ENCODE measurements at places on chromosomes 11 and 22.

GRCh38 chr22:22229683-22230420 lies 14.7 kb upstream of the VPREB1 start:
- no peak for DNase-seq

DNA sequence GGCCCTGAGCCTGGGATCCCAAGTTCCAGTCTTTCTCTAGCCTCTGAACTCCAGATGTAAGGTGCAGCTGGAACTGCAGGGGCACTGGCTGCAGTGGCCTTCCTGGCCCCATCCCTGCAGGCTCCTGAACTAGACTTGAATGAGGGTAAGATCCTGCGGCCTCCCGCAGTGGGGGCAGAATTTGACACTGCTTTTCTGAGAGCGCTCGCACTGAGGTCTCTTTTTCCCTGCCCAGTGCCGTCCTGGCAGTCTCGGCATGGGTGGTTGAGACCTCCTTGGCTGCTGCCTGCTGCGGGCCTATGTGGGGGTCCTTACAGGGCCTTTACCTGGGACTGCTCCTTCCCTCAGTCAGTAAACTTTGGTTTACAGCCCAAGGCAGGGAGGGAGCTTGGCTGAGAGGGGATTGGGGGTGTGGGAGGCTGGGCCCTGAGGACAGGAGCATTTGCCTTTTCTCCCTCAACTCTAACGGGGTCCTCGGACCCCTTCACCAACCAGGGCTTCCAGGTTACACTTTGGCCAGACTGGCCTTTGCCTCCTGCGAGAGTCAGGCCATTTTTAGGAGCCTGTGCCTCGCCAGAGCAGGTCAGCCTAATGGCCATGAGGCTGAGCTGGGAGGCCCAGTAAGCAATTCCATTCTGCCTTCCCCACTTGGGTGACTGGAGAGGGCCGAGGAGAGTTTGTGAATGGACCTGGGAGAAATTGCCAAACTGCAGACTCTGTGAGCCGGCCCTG lies 35.4 kb downstream of the FAM83F start:
- DNase-seq: no peak

DNA sequence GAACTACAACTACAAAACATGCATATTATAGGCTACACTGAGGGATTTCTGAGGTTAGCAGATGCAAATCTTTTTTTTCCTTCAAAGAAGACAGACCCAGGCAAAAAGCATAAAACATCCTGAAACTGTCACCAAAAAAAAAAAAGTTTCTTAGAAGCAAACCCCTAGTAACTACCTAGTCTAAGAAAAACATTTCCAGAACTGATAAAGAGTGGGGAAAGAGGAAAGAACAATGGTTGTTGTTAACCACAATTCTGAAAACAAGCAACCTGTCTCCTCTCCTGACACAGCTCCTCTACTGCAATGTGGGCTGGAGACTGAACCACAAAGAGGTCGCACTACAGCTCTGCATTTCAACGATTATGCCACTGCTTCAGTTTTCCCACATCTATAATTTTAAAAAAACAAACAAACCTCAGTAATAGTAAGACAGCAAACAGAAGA lies 15.0 kb downstream of the DENND5A start:
- peak; percentile 35 for DNase-seq

- no peak for DNase-seq
These were observed 18.9 kb downstream of the CXCR5 start for GRCh38 chr11:118902336-118903203.

DNA sequence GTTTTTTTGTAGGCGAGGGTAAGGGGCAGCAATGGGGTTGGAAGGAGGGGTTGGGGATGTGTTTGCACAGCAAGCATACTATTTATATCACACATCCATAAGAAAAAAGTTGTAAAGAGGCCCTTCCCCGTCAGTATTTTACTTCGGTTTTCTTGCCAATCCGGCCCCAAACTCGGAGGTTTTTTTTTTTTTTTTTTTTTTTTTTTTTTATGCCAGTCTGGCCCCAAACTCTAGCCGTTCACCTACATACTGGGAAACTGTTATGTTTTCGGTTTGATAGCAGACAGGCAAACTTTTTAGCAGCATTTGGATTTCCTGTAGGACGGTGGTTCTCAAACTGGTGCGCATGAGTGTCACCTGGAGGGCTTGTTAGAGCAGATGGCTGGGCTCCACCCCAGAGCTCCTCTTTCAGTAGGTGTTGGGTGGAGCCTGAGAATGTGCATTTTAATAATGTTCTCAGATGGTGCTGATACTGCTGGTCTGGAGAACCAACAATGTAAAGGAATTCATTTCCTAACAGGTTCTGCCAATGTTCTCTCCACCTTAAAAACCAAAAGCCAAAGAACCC lies 76.5 kb upstream of the ZBED5 start:
- no peak for DNase-seq

DNA sequence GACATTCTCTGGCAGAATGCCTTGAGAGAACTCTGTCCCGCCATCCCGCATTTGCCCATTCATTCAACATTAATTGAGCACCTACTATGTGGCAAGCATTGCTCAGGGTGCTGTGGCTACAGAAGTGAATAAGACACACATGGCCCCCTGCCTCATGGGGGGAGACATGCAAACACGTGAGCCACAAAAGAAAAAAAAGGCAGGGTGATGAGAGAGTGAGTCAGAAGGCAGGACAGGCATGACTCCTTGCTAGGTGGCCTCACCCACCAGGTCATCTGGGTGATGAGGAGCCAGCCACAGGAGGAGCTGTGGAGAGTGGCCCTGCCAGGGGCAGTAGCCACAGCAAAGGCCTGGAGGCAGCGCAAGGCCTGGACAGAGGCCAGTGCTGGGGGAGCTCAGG lies 4.9 kb downstream of the CHRM4 start:
- no peak for DNase-seq

GRCh38 chr11:7544021-7544420 lies 30.2 kb downstream of the PPFIBP2 start:
- no peak for DNase-seq

DNA sequence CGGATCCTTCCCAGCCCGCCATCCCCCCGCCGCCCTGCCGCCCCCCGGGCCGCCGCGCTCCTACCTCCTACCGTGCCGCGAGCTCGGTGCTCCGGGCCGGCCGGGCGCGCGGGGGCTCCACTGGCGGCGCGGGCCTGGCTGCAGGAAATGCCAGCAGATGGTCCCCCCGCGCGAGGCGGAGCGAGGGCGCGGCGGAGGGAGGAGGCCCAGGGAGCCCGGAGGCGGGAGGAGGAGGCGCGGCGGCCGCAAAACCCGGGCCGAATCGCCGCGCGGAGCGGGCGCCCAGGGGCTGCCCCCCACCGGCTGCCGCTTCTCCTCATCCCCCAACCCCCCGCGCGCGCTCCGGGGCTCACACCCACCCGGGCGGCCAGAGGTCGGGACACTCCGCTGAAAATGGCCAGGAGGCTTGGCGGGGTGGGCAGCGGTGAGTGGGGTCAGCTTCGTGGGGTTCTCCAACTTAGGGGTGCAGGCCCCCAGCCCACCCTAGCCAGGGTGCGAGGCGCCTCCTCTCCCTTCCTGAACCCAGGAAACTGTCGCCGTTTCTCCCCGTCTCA lies at the start of gene OSBPL5:
TSS of gene OSBPL5 (minus strand) at position 159 of the 554 bp plus-strand sequence. CDS start 36,162 bp downstream, outside the sequence.
- DNase-seq: peak; percentile 62
